ENCODE measurements at places on chromosomes 2 and 18.

- DNase-seq: no peak
Observed at GRCh38 chr2:219527076-219527394, 12.8 kb downstream of the ASIC4 start.

GRCh38 chr18:30121397-30121796 lies 921.1 kb downstream of the DSC3 start:
- no peak for DNase-seq

GRCh38 chr2:80255918-80256781 lies 48.4 kb downstream of the LRRTM1 start:
- DNase-seq: no peak

- DNase-seq: no peak
Observed at GRCh38 chr2:133814890-133815289, 246.6 kb upstream of the NCKAP5 start.

GRCh38 chr2:39981883-39982311 lies 202.8 kb upstream of the THUMPD2 start:
- no peak for DNase-seq

DNA sequence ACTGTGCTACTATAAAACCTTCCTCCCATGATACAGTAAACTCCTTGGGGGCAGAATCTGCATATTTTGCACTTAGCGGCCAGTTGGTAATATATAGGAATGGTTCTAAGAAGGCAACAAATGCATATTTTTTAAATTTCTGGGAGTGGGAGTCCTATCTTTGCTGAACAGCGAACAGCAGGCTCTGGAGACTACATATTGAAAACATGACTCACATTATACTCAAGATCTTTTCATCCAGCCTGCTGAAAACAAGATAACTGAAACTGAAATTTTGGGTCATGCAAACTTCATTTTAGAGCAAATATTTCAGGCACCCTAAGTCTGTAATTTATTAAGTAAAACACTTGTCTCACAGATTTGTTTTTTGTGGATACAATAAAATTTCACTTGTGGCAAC lies 122.2 kb downstream of the SATB2 start:
- no peak for DNase-seq

- no peak for DNase-seq
Observed at GRCh38 chr2:11738589-11739436, 7.6 kb upstream of the LPIN1 start.

GRCh38 chr2:82330155-82330554 lies 2025.6 kb upstream of the LRRTM1 start:
- no peak for DNase-seq

- DNase-seq: no peak
Observed at GRCh38 chr2:10328670-10329579, 26.2 kb downstream of the HPCAL1 start.

DNA sequence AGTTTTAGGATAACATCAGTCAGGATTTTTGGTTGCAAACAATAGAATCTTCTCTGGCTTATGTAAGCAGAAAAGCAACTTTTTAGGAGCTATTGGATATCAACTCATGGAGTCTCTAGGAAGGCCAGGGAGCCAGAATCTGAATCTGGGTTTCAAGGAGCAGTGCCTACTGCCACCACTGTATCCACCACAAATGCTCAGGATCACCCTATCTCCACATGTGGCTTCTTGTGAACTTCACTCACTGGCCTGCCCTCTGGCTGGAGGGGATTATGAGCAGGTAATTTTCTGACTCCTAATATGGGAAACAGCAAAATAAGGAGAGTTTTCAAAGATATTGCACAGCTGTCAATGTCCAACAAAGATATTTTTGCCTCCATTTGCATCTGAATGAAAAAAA lies 142.9 kb downstream of the PKP4 start:
- no peak for DNase-seq

DNA sequence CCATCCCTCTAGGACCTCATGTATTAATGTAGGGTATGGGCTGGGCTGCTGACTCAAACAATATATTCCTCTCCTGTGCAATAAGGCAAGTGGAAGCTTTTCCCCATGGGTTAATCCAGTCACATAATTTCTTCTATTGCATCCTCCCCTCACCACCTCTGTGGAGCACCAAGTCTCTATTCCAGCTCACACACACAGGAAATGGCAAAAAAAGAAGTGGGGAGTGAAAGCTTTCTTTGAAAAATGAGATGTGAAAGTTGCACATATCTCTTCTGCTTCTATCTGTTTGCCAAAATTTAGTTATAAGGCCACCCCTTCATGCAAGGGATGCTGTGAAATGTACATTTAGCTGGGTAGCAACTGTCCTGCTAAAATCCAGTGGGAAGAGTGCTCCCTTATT lies 121.3 kb downstream of the CDC42EP3 start:
- DNase-seq: no peak

DNA sequence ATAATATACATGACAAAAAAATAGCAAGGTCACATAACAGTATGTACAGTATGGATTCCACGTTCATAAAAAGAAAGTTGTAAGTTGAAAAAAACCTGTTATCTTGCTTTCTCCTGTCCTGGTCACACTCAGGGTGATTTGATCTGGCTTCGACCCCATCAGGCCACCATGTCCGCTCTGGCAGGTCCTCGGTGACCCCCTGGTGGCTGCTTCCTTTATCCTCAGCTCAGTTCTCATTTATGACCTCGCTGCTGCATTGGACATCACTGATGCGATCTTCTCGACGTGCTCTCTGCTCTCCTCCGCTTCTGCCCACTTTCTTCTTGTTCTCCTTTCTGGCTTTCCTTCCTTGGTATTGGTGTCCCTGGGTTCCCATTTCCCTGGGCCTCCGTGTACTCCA lies 29.7 kb downstream of the DGKD start:
- no peak for DNase-seq

- DNase-seq: no peak
Observed at GRCh38 chr2:55425431-55425831, 5.8 kb upstream of the CCDC88A start.

- no peak for DNase-seq
Observed at GRCh38 chr2:168585700-168586099, 129.6 kb downstream of the CERS6 start.

- DNase-seq: no peak
Observed at GRCh38 chr2:232431705-232432590, 24.0 kb upstream of the ALPI start.

DNA sequence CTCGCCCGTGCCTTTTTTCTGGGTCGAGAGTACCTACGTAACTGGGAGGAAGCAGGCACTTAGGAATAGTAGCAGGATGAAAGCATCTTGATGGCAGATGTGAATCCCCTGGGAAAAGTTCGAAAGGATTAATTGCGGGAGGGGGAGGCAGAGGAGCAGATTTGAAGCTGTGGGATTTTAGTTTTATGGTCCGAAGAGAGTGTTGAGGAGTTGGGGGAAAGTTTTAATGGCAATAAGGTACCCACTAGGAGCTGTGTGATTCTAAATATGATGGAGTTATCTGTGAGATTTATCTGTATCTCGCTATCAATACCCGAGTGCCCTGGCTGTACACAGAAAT lies 1.1 kb downstream of the AGFG1 start:
- no peak for DNase-seq

DNA sequence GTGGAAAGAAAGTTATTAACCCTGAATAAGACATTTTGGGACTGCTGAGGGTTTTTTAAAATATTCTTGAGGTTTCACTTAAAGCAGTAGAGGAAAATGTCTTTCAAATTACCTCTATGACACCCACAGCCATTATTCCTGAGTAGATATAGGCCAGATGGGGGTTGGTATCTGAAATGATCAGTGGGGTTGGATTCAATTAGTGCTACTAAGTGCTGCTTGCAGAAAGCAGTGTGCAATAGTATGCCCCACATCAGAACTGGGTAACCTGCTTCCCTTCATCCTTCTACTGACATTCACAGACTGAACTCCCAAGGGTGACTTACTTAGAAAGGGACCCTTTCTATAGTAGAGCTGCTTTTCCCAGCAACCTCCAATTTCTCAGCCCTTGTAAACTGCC lies 7.3 kb upstream of the ETAA1 start:
- DNase-seq: no peak

GRCh38 chr18:11981543-11982366 lies 448 bp downstream of the IMPA2 start:
- no peak for DNase-seq

DNA sequence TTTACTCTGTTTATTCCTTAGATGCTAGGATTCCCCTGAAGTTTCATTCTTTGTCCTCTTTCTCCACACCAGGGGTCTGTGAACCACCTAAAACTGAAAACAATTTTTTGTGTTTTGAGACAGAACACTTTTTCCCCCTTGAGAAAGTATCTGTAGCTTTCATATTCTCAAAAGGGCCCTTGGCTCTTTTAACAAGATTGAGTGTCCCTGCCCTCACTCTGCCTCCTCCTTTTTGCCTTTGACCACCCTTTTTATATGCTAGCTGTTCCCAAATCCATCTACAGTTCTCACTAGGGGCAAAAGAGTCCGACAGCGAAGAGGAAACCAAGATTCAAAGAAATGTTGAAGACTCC lies 883 bp upstream of the EHBP1 start:
- DNase-seq: no peak

DNA sequence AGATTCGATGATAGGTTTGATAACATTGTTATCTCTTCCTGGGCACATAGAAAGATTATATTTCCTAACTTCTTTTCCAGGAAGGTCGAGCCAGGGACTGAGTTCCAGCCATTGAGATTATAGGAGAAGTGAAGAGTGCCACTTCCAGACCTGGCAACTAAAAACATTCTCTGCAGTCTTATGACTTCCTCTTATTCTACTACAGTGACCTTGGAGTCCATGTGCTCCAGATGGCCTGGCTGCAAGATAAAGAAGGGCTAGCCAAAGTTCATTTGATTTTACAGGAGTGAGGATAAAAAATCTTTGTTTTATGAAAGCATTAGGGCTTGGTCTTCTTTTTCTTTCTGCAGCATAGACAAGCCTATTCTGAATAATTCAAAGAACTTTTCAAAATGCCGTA lies 363.0 kb downstream of the FSIP2 start:
- no peak for DNase-seq

DNA sequence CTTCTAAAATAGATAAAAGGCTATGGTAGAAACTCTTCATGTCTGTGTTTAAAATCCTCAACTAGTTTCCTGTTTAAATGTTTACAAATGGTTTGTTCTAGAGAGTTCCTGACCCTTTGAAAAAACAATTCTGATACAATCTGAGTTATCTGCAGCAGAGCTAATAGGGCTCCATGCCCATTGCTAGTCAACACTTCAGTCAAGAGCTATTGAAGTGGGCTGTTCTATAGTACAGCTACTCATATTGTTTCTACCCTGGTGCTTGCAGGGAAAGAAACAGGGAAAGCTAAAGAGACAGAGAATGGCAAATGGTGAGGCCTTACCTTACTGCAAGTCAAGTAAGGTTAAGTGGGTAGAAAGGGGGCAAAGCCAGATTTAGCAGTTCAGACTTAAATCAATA lies 112.3 kb upstream of the CAVIN2 start:
- DNase-seq: no peak

- DNase-seq: no peak
Observed at GRCh38 chr18:37403100-37403781, 162.4 kb downstream of the CELF4 start.

DNA sequence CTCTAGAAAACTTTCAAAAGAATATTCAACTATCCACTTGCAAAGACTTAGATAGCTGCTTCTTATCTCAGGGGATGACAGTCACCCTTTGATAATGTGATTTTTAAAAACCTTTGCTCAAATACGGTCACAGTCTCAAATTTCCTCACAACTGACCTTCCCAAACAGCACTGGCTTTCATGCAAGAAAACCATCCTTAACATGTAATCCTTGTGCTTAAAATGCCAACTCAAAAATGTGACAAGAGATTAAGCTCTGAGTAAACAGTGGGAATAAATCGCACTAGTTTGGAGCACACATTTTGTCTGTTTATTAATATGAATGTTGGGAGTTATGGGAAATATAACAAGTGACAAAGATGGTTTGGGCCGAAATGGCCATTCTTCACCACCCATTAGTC lies 87.5 kb upstream of the CCBE1 start:
- DNase-seq: no peak

DNA sequence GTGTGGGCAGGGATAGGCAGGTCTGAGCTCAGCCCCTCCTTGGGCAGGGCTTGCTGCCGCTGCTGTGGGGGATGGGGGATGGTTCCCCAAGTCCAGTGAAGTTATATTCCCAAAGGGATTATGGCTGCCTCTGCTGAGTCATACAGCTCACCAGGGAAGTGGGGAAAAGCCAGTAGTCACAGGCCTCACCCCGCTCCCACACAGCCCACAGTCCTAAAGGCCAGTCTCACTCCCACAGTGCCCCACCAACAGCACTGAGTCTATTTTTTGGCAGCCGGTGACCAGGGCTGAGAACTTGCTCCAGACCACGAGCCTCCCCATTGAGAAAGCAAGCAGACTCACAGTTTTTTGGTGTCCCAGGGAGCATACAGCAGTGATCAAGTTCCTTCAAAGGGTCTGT lies 173.3 kb downstream of the OSR1 start:
- no peak for DNase-seq

- DNase-seq: no peak
Observed at GRCh38 chr18:51212606-51213005, 15.1 kb upstream of the MEX3C start.

GRCh38 chr2:127418300-127419111 lies at the start of gene PROC:
Gene PROC, plus strand, starts transcription at chr2:127418427. Its CDS starts 1,516 bp downstream, at chr2:127419943.
- DNase-seq: no peak

- DNase-seq: no peak
Observed at GRCh38 chr18:79800371-79801180, 2.8 kb downstream of the KCNG2 start.

DNA sequence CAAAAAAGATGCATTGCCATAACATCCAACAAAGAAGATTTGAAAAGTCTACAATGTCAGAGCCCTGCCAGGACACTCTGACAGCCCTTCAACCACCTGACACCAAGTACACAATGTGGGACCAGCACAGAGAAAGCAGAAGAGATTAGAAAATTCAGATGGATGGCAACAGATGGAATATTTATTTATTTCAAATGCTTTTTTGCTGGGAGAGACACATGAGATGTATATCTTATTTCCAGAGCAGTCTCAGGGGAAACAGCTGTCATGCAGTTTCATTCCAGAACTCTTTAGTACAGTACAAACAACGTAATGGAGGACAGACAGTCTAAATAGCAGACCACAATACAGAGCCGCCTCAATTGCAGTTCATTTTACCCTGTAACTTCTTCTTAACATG lies 110.1 kb downstream of the MAIP1 start:
- no peak for DNase-seq

DNA sequence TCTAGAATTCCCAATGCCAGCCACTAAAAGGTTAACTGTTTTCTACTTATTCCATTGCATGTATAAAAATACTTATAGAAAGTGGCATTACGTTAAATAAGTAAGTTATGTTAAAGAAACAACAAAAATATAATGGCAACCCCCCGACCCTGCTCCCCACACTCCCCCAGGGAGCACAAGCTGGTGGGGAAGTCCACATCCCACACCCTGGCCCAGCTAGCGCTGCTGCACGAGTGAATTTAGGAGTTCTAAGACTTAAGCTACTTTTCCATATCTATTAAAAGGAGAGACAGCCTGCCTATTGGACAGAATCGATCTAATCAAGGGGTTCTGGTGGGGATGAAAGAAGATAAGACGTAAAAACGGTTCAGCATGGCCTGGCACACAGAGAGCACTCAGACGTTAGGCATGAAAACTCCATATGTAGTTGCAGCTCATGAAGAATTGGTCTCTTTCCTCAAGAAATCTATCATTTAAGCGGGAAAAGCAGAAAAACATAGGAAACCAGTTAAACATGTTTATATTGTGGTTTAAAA lies 16.6 kb downstream of the HJURP start:
- no peak for DNase-seq

GRCh38 chr2:24016376-24016761 lies 6.5 kb downstream of the MFSD2B start:
- no peak for DNase-seq

Measured in stimulated activated CD4-positive, alpha-beta T cell treated with anti-CD3 and anti-CD28 coated beads, Interleukin-1b, Interleukin-23, amount 100 ng/mL, for 1 hour (primary cell).